ENCODE measurements at places on chromosomes 4 and X. TPM values are rescaled to one million over a fixed set of nuclear protein-coding genes. Genes with fewer than 3 reads are reported as not detected.

MSN gene
- 105 TPM for polyA plus RNA-seq

ETNPPL gene
- polyA plus RNA-seq: not detected

TLR8 gene
- polyA plus RNA-seq: 0.20 TPM

RHOH gene
- 0.33 TPM for polyA plus RNA-seq

- no peak for DNase-seq
Measured at GRCh38 chrX:114049063-114049462, 534.8 kb upstream of the HTR2C start.

DNA sequence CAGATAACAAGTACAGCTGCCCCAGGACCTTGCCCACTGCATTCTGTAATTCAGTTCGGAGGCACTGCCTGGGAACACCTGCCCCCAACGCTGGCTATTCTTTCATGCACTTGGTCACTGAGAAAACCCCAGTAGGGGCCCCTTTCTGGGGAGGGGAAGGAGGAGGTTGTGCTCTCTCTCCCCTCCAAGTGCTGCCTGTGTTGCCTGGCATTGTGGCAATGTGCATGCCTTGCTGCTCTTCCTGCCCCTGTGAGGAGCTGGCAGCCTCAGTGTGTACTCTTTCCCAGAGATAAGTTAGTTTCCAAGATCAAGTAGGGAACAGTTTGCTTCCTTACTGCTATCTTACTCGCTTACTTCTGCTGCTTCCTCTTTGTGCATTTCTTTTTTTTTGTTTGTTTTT, 90.8 kb downstream of the AASDH start:
- no peak for DNase-seq

DNA sequence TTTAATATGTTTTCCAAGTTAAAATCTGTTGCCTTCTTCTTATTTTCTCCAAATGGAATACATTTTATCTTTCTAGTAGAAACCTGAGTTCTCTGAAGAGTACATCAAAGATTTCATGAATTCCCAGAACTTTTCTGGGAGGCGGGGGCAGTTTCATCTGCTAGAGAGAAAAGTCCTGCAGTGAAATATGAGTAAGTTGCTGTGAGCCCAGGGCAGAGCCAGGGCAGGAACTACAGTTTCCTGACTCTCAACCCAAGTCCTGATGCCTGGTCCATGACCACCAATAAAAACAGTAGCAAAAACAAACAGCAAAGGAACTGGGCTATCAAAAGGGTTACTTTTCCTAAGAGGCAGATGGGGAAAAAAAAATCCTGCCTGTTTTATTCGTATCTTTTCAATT, 239.4 kb upstream of the CTSO start:
- no peak for DNase-seq

DNA sequence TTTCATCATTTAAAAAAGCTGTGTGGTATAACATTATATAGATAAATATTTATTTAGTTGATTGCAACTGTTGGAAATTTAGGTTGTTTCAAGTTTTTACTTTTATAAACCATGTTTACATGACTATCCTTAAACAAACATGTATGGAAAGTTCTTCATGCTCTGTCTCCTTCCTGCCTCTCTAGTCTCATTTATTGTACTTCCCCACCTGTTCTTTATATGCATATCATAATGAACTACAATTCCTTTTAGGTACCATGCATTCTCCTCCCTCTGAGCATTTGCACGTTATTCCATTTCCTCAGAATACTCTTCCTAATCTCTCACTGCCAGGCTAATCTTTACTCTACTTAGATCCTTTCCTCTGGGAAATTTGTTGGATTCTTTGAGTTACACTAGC, 16.9 kb upstream of the ADH6 start:
- DNase-seq: no peak

- no peak for DNase-seq
Measured at GRCh38 chr4:54687887-54688841, 30.4 kb downstream of the KIT start.

Measured in forelimb muscle (tissue), 1 donor.